ENCODE measurements at places on chromosomes 7 and 10. TPM values are rescaled to one million over a fixed set of nuclear protein-coding genes. Genes with fewer than 3 reads are reported as not detected.

The OPN4 gene
- total RNA-seq: not detected

The PRKCQ gene
- total RNA-seq: 36.0 TPM

The TMEM225B gene
- 0.61 TPM for total RNA-seq

The BTBD16 gene
- total RNA-seq: not detected

The RNLS gene
- 2.4 TPM for total RNA-seq

The IFT22 gene
- 5.9 TPM for total RNA-seq

The CXCL12 gene
- total RNA-seq: not detected

DNA sequence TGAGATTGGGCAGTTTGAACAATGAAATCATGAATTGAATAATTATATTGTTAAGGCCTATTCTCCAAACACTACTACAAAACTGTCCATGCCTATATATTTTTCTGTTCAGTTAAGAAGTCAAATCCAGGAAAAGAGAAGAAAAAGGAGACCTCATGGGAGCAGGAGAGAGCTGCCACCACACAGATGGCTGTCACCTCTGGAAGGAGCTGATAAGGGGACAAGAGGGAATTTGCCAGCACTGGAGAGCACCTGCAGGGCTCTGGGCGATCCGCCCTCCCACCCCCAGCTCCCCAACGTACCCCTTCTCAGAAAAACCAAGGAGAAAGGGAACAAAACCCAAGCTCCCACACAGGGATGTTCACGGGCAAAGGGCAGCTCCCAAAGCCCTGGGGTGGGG is 227.8 kb downstream of the TNS3 start:
- no peak for DNase-seq
- no peak overlapping the region for H3K4me3 ChIP-seq
- no peaks in the 10 kb centered on the region for H3K36me3 ChIP-seq
- no peaks in the 10 kb centered on the region for H3K27me3 ChIP-seq

- no peak overlapping the region for H3K27ac ChIP-seq
- H3K36me3 ChIP-seq: no peaks in the 10 kb centered on the region
- H3K27me3 ChIP-seq: no peaks in the 10 kb centered on the region
- no peak for DNase-seq
Observed at GRCh38 chr7:4204513-4205165, 477.5 kb upstream of the FOXK1 start.

- H3K27me3 ChIP-seq: peaks cover 2% of the 10 kb centered on the region
- no peaks in the 10 kb centered on the region for H3K36me3 ChIP-seq
- H3K4me3 ChIP-seq: no peak overlapping the region
- no peaks in the 10 kb centered on the region for H3K4me1 ChIP-seq
- no peak for DNase-seq
Observed at GRCh38 chr7:103752995-103753394, 236.5 kb downstream of the RELN start.

DNA sequence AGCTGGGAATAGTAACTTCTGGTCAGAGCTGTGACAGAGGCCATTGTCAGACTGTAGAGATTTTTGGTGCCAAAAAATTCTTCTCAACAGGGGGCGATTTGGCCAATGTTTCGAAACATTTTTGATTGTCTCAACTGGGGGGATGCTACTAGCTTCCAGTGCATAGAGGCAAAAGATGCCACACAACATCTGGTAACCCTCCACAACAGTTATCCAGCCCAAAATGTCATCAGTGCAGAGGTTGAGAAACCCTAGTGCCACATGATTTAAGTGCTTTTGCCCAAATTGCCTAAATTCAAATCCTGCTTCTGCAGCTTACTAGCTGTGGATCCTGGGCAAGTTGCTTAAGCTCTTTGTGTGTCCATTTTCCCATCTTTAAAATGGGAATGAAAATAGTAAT is 71.9 kb downstream of the FZD1 start:
- no peak overlapping the region for H3K4me3 ChIP-seq
- no peaks in the 10 kb centered on the region for H3K27me3 ChIP-seq
- DNase-seq: no peak
- no peak overlapping the region for H3K27ac ChIP-seq

GRCh38 chr10:8439040-8439439 is 384.6 kb downstream of the GATA3 start:
- no peak for DNase-seq
- H3K27ac ChIP-seq: no peak overlapping the region
- peaks cover 20% of the 10 kb centered on the region for H3K4me1 ChIP-seq
- H3K27me3 ChIP-seq: peaks cover 34% of the 10 kb centered on the region
- H3K36me3 ChIP-seq: no peaks in the 10 kb centered on the region

DNA sequence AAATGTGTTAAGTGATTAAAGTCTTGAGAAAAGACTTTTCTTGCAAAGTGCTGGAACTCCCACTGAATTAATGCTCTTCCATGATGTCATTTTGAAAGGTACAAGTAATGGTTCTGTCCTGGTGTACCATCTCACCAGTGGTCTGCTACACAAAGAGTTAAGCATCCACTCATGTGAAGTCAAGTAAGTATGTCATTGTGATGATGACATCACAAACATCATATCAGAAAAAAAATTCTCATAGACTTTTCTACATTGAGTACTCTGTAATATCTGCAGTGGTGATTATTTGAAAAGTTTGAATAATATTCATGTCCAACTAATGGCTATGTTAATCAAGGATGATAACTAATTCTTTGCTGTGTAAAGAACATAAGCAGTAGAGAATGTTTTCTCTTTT is 22.6 kb downstream of the WDR11 start:
- H3K27me3 ChIP-seq: no peaks in the 10 kb centered on the region
- DNase-seq: no peak
- peaks cover 36% of the 10 kb centered on the region for H3K36me3 ChIP-seq
- H3K4me3 ChIP-seq: no peak overlapping the region

DNA sequence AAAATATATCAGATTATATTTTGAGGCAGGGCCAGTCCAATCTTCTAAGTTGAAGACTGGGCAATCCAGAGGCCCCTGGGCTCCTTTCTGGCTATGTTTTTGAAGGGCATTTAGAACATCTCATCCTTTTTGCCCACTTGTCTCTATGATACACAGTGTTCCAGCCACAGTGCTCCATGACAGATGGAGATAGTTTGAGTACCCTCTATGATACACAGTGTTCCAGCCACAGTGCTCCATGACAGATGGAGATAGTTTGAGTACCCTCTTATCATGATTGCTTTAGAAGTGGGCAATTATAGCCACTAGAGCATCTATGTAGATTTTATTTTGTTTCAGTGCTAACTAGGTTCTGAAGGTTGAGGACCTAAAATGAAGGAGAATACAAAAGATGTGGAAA is 33.1 kb upstream of the A1CF start:
- no peaks in the 10 kb centered on the region for H3K27me3 ChIP-seq
- no peaks in the 10 kb centered on the region for H3K4me1 ChIP-seq
- no peak overlapping the region for H3K4me3 ChIP-seq
- H3K27ac ChIP-seq: no peak overlapping the region
- no peak for DNase-seq

DNA sequence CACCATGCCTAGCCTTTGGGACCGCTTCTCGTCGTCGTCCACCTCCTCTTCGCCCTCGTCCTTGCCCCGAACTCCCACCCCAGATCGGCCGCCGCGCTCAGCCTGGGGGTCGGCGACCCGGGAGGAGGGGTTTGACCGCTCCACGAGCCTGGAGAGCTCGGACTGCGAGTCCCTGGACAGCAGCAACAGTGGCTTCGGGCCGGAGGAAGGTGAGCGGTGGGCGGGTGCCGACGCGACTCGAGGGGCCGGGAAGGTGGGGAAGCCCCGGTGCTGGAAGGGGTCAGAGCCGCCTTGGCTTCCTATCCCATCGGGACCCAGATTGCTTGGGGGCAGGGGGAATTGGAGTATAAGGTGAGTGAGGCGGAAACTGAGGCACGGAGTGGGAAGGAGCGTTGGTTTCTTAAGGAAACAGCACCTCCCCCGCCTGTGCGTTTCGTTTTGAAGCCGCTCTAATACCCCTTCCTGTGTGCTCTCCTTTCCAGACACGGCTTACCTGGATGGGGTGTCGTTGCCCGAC is 547 bp downstream of the DDIT4 start:
- H3K36me3 ChIP-seq: peaks cover 31% of the 10 kb centered on the region
- peak overlapping the region; percentile 96 for H3K4me3 ChIP-seq
- H3K27me3 ChIP-seq: no peaks in the 10 kb centered on the region
- H3K27ac ChIP-seq: peak overlapping the region; percentile 92
- H3K4me1 ChIP-seq: peaks cover 52% of the 10 kb centered on the region
- DNase-seq: no peak

DNA sequence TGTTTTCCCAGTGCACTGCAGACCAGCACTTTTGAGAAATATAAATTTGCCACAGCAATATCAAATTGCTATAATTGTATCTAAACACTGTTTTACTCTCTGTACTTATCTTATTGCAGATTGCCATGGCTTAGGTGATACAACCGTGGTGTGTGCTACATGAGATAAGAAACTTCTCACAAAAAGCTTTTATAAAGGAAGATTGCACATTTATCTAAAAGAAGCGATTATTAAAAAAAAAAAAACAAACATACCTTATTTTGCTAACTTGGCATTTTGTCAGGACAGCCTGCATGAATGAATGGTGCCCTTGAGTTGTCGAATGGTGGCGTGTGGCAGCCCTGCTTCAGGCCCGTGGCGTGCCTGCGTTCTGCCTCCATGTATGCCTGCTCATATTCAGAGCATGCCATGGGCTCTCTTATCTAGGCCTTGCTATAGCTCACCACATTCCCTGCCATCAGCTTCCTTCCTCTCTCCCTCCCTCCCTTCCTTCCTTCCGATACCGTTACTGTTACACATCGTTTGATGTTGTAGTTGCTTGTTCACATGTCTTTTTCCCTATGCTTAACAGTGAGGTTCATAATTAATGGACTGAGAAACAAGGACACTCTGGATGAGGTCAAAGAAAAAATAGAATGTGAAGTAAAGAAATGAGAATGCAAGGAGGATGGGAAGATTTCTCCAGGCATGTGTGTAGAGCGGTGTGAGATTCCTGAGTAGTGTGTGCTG is 34.9 kb downstream of the PRKAR2B start:
- peaks cover 7% of the 10 kb centered on the region for H3K27me3 ChIP-seq
- H3K4me3 ChIP-seq: no peak overlapping the region
- no peaks in the 10 kb centered on the region for H3K36me3 ChIP-seq
- H3K4me1 ChIP-seq: no peaks in the 10 kb centered on the region
- DNase-seq: no peak

DNA sequence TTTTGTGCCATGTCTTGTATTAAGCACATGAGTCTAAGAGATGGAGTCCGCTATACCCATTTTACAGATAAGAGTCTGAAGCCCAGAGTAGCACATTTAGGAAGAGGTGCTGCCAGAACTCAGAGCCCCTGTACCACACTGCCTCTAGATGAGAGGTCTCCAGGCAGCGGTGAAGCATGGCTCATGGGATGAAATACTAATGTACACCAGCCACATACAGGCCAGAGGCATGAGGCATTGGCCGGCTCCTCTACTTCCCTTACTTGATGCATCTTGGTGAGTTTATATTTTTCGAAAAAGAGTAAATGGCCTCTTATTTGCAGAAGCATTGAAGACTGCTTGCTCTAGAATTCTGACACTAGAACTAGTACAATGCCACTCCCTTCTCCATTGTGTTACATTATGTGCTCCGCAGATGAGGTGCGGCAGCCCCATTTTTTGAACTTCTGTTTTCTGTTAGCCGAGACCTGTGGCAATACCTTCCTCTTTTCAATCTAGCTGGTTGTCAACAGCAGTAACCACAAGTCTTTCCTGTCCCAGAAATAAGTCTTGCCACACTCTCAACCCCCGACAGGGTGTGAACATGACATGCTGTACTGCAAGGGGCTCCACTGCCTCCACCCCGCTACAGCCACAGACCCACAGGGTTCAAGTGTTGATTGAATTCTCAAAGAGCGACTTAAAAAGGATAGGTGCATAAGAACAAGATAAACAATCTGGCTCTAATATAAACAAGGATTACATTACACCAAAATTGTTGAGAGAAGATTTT is 145.3 kb downstream of the CELF2 start:
- H3K4me3 ChIP-seq: no peak overlapping the region
- H3K27ac ChIP-seq: peak overlapping the region; percentile 96
- H3K4me1 ChIP-seq: peaks cover 47% of the 10 kb centered on the region
- peaks cover 13% of the 10 kb centered on the region for H3K36me3 ChIP-seq

DNA sequence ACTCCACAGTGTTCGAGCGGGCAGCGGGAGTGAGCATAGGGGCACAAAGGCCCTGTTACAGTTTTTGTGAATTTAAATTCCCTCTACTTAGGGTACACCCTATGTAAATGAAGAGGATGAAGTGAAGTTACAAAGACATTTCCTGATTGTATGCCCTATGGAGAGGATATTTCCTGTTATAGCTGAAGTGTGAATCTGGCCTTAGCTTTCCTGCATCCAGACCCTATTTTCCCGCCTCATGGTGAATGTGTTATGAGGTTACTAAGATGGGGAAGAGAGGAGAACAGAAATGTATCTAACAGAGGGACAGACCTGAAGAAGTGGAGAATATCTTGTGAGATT is 37.8 kb upstream of the COMMD3 start:
- peaks cover 15% of the 10 kb centered on the region for H3K27me3 ChIP-seq
- no peak overlapping the region for H3K4me3 ChIP-seq
- H3K27ac ChIP-seq: no peak overlapping the region
- DNase-seq: no peak

- peaks cover 35% of the 10 kb centered on the region for H3K4me1 ChIP-seq
- peak overlapping the region; percentile 96 for H3K4me3 ChIP-seq
- H3K36me3 ChIP-seq: peaks cover 26% of the 10 kb centered on the region
- H3K27ac ChIP-seq: peak overlapping the region; percentile 99
- H3K27me3 ChIP-seq: peaks cover 3% of the 10 kb centered on the region
Observed at GRCh38 chr10:68900427-68901104, 549 bp upstream of the DDX50 start.

- H3K36me3 ChIP-seq: peaks cover 48% of the 10 kb centered on the region
- DNase-seq: no peak
- no peaks in the 10 kb centered on the region for H3K4me1 ChIP-seq
Observed at GRCh38 chr10:87054373-87055295, 34.5 kb downstream of the FAM25A start.

DNA sequence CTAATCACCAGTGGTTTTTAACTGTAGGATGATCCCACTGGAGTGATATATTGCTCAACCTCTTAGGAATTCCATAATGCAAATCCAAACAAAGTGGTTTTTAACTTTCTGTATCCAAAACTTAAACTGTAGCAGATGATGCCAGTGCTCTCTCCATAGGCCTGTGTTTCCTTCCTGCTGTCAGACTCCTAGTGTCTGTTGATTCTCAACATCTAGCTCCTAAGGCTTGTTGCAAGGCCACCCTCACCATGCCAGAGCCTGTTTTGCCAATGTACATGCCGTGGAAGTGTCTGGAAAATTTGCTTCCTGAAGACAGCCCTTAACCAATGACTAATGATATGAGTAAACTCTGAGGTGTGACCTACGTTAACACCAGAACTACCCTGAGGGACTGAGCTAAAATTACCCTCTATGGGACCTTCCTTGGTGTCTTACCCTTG is 39.3 kb downstream of the C1GALT1 start:
- no peak overlapping the region for H3K4me3 ChIP-seq
- DNase-seq: no peak
- H3K4me1 ChIP-seq: peaks cover 21% of the 10 kb centered on the region

GRCh38 chr10:10845185-10845584 is 172.5 kb upstream of the CELF2 start:
- no peaks in the 10 kb centered on the region for H3K4me1 ChIP-seq
- peaks cover 18% of the 10 kb centered on the region for H3K27me3 ChIP-seq
- no peak for DNase-seq
- no peak overlapping the region for H3K4me3 ChIP-seq
- H3K36me3 ChIP-seq: no peaks in the 10 kb centered on the region
- no peak overlapping the region for H3K27ac ChIP-seq

GRCh38 chr7:127654404-127655394 is 2.7 kb downstream of the SND1 start:
- DNase-seq: no peak
- peak overlapping the region; percentile 99 for H3K4me3 ChIP-seq
- H3K27me3 ChIP-seq: no peaks in the 10 kb centered on the region
- peaks cover 46% of the 10 kb centered on the region for H3K4me1 ChIP-seq
- H3K36me3 ChIP-seq: peaks cover 41% of the 10 kb centered on the region
- H3K27ac ChIP-seq: peak overlapping the region; percentile 83
